ENCODE measurements at places on chromosomes 1 and 21.

DNA sequence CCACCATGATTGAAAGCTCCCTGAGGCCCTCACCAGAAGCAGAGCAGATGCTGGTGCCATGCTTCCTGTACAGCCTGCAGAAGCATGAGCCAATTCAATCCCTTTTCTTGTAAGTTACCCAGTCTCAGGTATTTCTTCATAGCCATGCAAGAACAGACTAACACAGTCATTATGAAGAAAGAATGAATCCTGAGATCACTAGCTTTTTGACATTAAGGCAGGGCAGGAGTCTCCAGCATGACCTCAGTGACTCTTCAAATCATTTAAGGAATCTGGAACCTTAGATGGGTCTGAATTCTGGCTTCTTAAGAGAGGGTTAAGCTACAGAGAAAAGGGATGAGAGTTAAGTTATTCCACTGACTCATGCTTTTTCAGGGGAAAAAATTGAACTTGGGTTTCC, 79.0 kb downstream of the PTPN14 start:
- DNase-seq = no peak

DNA sequence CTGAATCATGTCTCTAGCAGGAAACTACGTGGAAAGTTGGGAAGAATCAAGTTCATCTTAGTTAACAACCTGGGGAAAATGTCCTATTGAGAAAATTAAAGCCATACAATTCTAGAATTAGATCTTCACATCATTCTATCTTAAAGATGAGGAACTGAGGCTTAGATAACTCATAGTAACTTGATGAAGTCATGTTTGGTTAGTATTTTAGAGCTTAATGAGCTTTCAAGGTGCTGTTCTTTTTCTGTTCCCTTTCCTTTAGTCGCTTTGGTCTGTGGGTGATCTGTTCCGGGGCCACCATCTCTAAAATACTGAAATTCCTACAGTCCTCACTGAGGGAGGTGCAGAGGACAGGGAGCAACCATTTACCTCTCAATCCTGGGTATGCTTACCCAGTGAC, 4.3 kb upstream of the GLUL start:
- no peak for DNase-seq

DNA sequence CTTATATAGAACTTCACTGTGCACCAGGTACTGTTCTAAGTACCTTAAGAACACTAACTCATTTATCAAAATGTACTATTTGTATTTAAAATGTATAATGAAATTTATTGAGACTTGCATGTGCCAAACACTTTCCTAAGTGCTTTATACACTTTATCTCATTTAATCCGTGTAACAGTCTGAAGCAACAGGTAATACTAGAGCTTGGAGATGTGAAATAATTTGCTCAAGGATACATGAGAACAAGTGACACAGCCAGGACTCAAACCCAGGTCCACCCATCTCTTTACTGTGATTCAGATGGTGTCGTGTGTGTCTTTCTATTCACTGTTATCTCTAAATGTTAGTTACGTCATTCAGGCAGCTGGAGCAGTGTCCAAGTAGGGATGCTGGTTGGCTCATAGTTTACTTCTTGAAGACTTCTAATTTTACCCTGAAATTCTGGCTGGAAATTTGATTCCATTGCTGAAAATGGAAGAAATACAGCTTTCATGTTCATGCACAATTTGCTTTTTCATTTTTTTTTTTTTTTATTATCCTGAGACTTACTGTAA, 169.7 kb upstream of the UBE2U start:
- no peak for DNase-seq

DNA sequence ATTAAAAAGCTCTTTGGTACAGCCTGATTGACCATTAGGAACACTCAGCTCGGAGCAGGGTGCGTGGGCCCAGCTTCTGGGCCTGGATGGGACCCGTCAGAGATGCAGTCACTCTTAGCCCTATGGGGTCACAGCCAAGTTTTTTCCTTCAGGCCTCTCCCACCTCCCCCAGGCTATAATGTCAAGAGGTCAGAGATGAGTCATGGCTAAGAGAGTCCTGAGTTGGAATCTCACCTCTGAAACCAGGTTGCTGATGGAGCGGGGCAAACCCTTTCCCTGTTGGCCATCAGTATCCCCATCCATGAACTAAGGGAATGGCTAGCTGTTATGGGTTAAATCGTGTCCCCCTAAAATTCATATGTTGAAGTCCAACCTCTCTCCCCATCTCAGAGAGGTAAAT, 195.9 kb upstream of the POU3F1 start:
- no peak for DNase-seq

GRCh38 chr1:77399250-77400086, 117.6 kb downstream of the AK5 start:
- no peak for DNase-seq

DNA sequence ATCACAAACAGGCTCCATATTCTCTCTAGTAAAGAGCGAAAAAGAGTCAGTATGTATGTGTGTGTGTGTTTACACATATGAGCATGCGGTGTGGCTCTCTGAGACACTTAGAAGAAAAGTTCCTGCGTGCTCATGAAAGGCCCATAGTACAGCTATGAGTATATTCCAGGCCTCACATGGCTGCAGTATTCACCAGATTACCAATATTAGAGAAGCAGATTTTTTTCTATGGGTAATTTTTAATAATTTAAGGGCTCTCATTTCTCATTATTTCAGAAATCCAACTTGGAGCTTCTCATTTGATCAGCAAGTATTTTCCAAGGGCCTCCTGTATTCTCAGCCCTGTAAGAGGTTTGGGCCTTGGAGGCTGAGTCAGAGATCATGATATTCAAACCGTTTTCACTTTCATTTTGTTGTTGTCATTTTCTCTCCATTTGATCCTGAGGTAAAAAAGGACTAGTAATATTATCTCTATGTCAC, 232.9 kb upstream of the SGIP1 start:
- no peak for DNase-seq

DNA sequence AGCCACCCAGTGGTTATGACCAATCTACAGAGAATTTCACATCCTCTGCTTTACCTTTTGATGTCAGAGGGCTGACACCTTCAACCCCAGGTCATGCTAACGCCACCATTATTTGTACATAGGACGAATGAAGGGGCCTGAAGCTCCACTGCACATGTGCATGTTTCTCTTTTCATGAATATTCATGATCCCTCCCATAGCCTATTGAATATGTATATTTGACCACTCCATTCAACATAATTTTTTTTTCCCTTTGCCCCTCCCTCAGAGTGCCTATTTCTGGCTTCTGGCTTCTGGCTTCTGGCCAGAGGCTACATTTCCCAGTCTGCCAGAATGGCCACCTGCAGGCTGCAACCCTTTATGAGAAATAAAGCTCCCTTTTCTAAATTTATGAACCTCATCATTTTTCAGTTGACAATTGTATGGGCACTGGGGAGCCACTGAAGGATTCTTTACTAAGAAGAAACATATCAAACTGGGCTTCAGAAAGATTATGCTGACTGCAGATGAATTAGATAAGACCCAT, 406.7 kb downstream of the SIPA1L2 start:
- peak; percentile 24 for DNase-seq

GRCh38 chr1:77282866-77283539, 1.2 kb downstream of the AK5 start:
- no peak for DNase-seq

DNA sequence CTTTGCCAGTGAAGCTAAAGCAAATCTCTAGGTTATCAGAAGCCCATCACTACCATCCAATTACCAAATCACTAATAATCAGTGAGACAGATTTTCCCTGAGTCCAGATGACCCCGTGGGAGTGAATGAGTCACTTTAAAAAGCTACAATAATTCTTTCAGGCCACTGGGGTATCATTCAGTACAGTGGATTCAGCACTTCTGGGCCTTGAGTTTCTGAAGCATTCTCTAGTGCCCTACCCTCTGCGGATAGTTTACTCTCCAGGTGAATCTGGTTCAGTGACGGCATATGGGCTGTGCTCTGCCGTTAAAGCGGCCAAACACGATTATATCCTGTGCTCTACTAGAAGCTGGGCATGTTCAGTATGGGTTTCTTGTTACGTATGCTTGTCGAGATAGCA, 26.1 kb downstream of the NR5A2 start:
- DNase-seq = no peak

DNA sequence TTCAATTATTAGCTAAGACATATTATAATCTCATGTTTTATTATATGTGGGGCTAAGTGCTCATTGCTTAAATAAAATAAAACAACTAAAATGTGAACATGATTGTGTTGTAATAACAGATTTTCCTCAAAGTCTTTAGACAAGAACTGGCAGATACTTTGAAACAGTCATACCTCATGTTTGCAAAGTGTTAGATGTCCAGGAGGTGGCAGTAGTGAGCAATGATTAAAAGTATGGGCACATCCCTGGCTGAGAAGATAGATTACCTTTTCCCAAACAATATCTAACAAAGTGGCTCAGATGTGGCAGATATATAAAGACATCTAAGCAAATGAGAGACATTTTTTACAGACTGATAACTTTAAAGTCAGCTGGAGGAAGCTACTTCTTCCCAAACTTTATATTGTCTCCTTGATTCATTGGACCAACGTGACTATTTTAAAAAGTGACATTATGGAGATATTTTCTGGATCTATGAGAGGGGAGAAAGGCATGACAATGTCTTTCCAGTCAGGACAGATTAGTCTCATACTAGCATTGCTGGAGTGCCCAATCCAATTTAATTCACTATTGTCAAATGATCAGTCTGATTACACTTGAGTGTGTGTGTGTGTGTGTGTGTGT, 269.8 kb downstream of the S1PR1 start:
- DNase-seq = no peak

- no peak for DNase-seq
Measured at GRCh38 chr1:207890136-207890738, 20.7 kb downstream of the CD34 start.

GRCh38 chr1:204356997-204357396, 2.7 kb downstream of the PLEKHA6 start:
- DNase-seq = no peak

DNA sequence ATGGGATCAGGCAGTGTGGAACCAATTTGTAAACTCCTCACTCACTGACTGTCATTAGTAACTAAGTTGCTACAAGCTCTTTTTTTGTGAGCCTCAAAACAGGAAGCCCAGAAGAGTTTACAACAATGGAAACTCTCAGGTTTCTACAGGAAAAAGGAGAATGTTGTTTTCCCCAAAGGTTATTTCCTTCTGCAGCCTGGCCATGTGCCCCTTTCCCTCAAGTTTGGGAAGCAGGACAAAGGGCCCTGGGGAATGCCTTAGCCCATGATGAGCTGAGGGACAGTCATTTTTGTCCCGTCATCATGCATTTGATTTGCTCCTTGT, 395.9 kb downstream of the KIF26B start:
- no peak for DNase-seq

- no peak for DNase-seq
Measured at GRCh38 chr1:116962987-116963639, 38.4 kb upstream of the CD101 start.

GRCh38 chr1:38600286-38600685, 259.3 kb downstream of the RRAGC start:
- no peak for DNase-seq

DNA sequence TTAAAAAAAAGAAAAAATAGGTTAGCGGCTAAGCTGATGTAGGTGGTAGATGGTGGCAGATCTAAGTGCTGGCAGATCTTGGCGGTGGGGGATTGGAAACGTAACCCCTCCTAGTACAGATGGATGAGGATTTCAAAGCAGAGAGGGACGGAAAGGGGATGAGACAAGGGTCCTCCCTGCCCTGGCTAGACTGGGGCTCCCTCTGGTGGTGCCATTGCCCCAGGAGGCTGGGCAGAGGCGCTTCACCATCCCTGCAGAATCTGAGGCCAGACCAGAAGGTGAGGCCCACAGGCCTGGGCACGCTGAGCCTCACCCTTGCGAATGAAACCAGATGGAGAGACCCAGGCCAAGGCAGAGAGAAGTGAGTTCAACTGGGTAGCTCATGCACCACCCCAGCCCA, 7.0 kb upstream of the PLEKHA6 start:
- no peak for DNase-seq

DNA sequence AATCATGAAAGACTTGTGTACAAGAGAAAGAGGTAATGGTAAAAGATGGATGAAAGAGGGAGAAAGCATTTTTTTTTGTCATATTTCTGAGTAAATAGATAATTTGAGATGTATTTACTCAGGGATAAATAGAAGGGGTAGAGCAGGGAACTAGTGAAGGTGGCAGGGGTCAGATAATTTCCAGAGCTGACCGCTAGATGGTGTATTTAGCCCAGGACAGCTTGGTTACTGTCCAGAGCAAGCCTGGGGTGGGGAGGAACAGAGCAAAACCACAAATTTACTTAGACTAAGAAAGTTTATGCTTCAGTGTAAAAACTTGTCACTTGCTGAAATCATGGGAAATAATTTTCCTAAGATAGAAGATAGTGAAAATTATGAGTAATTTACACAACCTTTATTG, 91.5 kb downstream of the XCL2 start:
- no peak for DNase-seq

DNA sequence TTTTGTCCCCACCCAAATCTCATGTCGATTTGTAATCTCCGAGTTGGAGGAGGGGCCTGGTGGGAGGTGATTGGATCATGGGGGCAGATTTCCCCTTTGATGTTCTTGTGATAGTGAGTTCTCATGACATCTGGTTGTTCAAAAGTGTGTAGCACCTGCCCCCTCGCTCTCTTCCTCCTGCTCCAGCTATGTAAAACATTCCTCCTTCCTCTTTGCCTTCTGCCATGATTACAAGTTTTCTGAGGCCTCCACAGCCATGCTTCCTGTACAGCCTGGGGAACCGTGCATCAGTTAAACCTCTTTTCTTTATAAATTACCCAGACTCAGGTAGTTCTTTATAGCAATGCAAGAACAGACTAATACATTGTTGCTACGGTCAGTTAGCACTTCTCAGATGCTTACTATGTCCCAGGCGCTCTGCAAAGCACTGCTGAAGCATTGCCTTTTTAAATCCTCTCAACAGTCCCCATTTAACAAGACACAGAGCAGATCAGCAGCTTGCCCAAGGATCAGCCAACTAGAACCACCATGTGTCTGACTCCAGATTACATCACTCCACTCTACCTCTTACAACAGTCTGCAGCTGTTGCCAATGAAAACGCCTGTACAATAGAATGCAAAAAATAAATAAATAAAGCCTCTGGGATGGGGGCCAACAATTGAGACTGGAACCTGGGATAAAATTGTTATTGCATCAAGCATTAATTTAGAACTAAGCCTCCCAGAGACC, 52.4 kb upstream of the USP1 start:
- DNase-seq = peak; percentile 95

DNA sequence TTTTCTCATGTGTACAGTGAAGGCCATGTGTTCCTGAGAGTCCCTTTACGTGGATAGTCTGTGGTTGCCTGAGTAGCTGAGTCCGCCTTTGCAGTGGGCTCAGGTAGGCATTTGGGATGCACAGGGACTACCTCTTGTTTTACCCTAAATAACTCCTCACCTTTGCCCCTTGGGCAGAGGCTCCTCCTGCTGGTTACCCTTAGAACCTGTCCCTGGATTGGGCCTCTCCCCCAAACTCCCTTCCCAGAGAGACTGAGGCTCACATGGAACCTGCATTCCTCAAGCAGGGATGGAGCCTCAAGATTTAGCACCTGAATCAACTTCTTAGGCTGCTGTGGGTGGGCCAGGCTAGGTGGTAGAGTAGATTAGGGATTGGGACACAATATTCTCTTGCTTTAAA, 111.7 kb downstream of the FOXD2 start:
- DNase-seq = no peak

- DNase-seq = no peak
Measured at GRCh38 chr1:181548497-181548896, 65.2 kb downstream of the CACNA1E start.

Data from DMS153 (cell line).